ENCODE measurements at places on chromosomes 5 and 9.

DNA sequence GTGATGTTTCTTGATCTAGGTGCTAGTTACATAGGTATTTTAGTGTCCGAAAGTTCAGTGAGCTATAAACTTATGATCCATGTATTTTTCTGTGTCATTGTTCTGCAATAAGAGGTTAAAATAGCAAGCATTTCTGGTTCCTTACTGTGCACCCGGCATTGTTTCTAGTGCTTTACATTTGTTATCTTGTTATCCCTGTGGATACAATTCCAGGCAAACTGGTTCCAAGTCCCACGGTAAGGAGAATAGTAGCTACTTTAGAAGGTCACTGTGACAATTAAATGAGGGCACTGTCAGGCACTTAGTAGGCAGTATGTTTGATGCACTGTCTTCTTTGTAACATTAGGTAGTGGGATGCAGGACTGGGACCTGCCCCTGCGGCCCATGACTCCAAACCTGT lies 9.0 kb downstream of the FUBP3 start:
- DNase-seq = no peak
- H3K4me3 ChIP-seq = no peak overlapping the region
- no peaks in the 10 kb centered on the region for H3K27me3 ChIP-seq
- H3K36me3 ChIP-seq = peaks cover 9% of the 10 kb centered on the region
- no peak overlapping the region for H3K27ac ChIP-seq
- H3K4me1 ChIP-seq = no peaks in the 10 kb centered on the region

DNA sequence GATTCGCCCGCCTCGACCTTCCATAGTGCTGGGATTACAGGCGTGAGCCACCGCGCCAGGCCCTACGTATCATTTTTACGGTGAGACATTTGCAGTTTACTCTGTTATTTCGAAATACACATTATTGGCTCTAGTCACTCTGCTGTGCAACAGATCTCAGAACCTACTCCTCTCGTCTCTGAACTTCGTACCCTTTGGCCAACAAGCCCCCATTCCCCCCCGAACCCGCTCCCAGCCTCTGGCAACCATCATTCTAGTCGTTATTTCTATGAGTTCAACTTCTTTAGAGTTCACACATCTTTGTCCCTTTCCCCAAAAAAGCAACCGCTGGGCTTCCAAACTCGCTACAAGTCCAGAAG lies 735 bp downstream of the PTGR1 start:
- H3K4me3 ChIP-seq = peak overlapping the region; percentile 65
- H3K4me1 ChIP-seq = peaks cover 18% of the 10 kb centered on the region
- H3K27me3 ChIP-seq = peaks cover 11% of the 10 kb centered on the region
- no peaks in the 10 kb centered on the region for H3K36me3 ChIP-seq
- DNase-seq = peak; percentile 16

GRCh38 chr9:113890704-113891103 lies 14.6 kb downstream of the ZNF618 start:
- no peaks in the 10 kb centered on the region for H3K27me3 ChIP-seq
- no peaks in the 10 kb centered on the region for H3K36me3 ChIP-seq
- H3K4me3 ChIP-seq = no peak overlapping the region
- no peak overlapping the region for H3K27ac ChIP-seq

- H3K27me3 ChIP-seq = no peaks in the 10 kb centered on the region
- no peak for DNase-seq
- H3K4me3 ChIP-seq = no peak overlapping the region
- H3K36me3 ChIP-seq = no peaks in the 10 kb centered on the region
These were observed 612.1 kb upstream of the CDH6 start for GRCh38 chr5:30581198-30581935.

- no peaks in the 10 kb centered on the region for H3K27me3 ChIP-seq
- H3K4me3 ChIP-seq = no peak overlapping the region
- H3K27ac ChIP-seq = no peak overlapping the region
- no peaks in the 10 kb centered on the region for H3K36me3 ChIP-seq
- DNase-seq = no peak
These were observed 124.3 kb downstream of the UGCG start for GRCh38 chr9:112020680-112021596.

- H3K27ac ChIP-seq = no peak overlapping the region
- H3K27me3 ChIP-seq = no peaks in the 10 kb centered on the region
- no peaks in the 10 kb centered on the region for H3K36me3 ChIP-seq
- H3K4me1 ChIP-seq = no peaks in the 10 kb centered on the region
- no peak for DNase-seq
These were observed 171.6 kb downstream of the ADAMTS12 start for GRCh38 chr5:33720176-33720575.

- peaks cover 35% of the 10 kb centered on the region for H3K27me3 ChIP-seq
- H3K27ac ChIP-seq = no peak within 1 kb of the TSS
- H3K36me3 ChIP-seq = no peaks in the 10 kb centered on the region
- H3K4me1 ChIP-seq = peaks cover 9% of the 10 kb centered on the region
- no peak within 1 kb of the TSS for H3K4me3 ChIP-seq
These were observed at the start of gene SH3PXD2B for GRCh38 chr5:172454358-172455086. TSS of gene SH3PXD2B (minus strand) at chr5:172454525. CDS start at chr5:172454352, 173 bp downstream.

DNA sequence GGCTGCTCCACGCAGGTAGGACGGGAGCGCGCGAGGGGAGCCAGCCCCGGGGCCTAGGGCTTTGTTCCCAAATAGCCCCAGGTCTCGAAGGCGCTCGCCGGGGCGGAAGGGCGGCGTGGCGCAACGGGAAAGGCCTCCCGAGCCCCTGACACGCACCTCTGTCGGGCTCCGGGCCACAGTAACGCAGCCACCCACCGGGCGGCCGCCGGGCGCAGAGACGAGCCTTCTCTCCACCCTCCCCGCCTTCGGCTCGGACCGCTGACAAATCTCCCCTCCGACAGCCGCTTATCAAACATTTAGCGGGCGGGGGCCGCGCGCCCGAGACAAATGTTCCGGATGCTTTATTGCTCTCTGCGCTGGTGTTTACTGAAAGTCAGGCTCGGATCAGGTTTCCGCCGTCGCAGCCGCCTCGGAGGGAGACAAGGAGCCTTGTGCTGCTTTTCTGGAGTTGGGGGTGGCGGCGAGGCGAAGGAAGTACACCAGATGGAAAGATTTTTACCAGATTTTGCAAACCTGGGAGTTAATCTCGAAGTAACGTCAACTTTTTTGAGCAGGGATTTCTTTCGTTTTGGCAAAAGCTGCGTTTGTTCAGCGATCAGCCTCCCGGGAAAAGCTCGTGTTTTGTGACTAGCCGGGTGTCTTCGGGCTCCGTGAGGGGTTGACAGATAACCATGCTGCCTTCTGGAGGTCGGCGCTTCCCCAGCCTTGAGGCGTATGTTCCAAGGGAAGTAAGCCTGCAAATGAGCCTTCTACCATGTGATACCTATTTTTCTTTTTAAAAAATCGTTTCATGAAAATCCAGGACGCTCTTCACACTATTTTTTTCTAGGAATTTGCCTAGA lies 950 bp downstream of the RGMB start:
- peak overlapping the region; percentile 72 for H3K27ac ChIP-seq
- H3K27me3 ChIP-seq = peaks cover 7% of the 10 kb centered on the region
- peaks cover under 1% of the 10 kb centered on the region for H3K36me3 ChIP-seq
- DNase-seq = peak; percentile 57
- peak overlapping the region; percentile 93 for H3K4me3 ChIP-seq

GRCh38 chr5:146447734-146448380 lies 724 bp downstream of the TCERG1 start:
- peak; percentile 69 for DNase-seq
- no peaks in the 10 kb centered on the region for H3K27me3 ChIP-seq
- H3K4me1 ChIP-seq = peaks cover 29% of the 10 kb centered on the region
- no peaks in the 10 kb centered on the region for H3K36me3 ChIP-seq

Data from CD4-positive, CD25-positive, alpha-beta regulatory T cell (primary cell).